ENCODE measurements at places on chromosomes 3 and 15.

DNA sequence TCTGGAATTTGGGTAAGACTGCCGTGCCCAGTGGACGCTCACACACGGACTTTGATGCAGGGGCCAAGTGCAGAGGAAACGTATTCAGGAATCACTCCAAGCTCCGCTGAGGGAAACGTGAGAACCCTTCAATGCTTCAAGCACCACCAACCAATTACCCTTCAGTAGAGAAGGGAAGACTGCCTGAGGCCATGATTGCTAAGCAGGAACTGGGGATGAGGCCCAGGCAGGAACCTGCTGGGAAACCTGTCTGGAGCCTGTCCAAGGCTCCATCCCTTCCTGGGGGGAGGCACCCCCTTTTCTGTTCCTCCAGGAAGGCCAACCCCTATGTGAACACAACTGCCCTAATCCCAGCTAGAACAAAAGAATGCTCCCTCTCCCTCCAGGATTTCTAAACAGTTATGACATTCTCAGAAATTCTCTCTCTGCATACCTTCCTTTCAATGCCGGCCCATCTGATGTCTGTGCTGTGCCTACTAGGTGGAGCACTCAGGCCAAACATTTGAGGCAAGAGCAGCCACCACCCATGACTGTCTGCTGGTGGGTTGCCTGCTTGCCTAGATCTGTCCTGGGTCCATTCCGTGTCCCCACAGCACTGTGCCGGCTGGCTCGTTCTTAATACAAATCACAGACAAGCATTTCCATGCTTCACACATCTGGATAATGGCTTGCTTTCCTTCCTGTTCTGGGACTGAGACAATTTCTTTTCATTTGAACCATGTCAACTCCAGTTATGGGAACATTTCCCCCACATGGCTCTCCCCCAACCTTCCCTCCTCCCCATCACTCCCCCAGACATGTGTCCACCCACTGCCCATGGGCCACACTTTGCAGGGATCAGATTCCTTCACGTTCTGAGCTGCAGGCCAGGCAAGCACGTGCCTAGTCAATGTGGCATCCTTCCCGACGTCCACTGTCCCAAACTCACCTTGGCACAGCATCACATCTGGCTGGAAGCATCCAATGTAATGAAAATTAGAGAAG lies 149.4 kb downstream of the ADAMTS17 start:
- DNase-seq: no peak

DNA sequence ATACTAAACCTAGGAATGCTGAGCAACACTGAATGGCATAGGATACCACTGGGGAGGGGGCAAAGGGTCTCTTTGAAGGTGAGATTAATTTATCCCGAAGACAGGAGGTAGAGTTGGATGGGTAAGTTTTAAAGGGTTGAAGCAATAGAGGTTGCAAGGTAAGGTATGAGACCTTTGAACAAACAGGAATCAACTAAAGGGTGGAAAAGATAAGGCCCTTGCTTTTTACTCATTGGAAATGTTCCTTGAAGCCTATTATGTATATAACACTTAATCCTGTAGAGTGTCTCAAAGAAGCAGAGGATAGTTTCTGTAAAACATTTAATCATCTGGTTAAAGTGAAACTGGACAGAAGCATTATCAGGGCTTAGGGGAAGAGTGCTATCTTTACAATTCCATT lies 5.7 kb downstream of the ABHD5 start:
- no peak for DNase-seq

DNA sequence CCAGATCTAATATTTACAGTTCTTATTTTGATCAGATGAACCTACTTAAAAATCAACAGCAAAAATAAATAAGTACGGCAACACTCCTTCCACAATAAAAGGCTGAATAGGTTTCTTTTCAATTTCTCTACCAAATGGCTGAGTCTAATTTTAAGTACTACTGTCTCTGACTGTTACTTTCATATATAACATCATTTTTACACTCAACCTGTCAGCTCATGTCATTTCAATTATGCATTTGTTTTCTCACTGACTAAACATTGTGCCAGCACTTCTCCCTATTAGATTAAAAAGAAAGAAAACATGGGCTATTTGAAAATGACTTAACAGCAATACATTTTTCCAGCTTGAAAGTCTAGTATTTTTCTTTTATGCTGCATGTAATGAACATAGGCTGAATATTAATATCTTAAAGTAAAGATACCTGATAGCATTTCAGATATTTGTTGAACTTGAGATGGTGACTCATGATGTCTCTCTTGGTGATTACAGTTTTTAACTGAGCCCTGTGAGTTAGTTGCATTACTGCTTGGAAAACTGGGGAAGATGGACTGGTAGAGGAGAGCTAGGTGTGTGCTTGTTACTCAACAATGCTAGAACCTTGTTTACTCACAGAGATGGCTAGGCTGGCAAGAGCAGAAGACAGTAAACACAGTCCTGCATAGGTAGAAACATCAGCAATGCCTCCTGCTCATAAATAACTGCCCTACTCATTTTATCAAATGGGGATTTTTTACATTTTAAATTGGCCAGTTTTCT lies 73.9 kb downstream of the PEX5L start:
- DNase-seq: no peak

DNA sequence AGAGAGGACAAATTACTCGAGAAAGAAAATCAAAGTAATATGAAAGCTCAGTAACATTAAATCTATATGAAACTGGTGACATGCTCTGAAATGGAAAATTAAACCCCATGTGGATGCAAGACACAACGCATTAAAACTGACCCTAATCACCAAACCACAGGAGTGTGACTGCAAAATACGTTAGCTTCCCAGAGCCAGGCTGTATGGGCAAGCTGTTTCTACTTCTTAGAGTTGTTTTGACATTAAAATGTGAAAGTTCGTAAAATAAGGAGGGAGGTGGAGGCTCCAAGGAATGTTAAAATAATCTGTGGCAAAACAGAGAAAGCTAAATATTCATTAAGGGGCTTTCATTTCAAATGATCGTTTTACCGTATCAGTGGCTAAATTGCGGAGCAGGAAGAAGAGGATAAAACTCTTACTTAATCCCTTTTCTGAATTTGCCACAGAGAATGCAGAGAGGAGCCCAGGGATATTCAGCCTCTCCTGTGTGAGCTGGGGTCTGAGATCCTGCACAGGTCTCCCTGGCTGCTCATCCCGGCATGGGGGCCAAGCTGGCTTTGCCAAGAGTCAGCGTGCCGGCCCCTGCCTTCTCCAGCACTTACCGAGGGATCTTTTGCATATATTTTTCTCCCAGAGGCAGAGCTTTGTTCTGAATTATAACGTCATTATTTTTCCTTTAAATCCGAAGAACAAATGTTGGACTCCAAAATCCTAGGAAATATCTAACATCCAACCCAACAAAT lies 239.8 kb upstream of the THBS1 start:
- DNase-seq: no peak

- peak; percentile 52 for DNase-seq
Observed at GRCh38 chr15:31338879-31339557, 12.4 kb downstream of the KLF13 start.

DNA sequence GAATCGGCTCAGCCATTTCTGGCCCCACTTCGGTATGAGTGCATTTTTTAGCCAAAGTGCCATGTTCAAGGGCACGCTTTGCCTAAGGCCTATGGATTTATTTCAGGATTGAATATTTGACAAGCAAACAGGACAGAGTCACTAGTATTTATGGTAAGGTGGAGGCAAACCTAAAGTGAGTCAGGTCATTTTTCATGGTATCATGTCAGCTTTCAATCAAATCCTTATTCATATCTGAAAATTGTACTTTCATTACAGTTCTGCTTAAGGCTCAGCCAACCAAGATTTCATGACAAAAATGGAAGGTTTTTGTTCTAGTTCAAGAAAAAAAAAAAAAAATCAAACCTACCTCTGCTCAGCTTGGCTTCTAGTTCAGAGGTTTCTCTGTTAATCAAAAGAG lies 30.5 kb upstream of the ICE2 start:
- no peak for DNase-seq

GRCh38 chr3:153330901-153331300 lies 168.9 kb downstream of the RAP2B start:
- no peak for DNase-seq

DNA sequence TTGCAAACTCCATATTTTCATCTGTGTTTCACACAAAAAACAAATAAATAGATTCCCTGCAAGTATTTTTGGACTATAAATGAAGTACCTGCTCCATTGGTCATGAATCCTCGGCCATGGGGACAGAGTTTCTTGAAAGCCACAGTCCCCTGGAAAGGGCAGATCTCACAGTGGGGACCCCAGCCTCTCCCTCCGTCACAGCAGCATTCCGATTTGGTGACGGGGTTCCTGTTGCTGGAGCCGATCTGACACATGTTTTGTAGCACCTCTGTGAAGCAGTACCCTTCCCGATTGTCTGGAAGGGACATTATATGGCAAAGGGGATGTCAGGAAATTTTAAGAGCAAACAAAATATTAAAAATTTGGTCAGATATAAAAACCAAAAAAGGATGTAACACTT lies 96.2 kb downstream of the DUT start:
- DNase-seq: no peak

DNA sequence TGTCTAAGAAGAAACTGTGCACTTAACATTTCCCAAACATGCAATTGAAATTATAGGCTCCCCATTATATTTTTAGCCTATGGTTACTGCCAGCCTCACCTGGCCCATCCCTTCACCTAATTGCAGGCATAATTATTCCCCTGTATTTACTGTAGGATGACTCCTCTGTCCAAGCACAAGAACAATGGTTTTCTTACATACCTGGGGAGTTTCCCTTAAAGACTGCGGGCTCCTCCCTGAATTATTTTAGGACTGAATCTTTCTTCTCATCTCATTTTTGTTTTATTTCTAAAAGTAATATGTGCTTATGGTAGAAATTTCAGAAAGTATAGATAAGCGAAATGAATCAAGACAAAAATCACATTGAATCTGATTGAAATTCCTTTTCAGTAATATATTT lies 11.4 kb downstream of the TM4SF1 start:
- DNase-seq: no peak

DNA sequence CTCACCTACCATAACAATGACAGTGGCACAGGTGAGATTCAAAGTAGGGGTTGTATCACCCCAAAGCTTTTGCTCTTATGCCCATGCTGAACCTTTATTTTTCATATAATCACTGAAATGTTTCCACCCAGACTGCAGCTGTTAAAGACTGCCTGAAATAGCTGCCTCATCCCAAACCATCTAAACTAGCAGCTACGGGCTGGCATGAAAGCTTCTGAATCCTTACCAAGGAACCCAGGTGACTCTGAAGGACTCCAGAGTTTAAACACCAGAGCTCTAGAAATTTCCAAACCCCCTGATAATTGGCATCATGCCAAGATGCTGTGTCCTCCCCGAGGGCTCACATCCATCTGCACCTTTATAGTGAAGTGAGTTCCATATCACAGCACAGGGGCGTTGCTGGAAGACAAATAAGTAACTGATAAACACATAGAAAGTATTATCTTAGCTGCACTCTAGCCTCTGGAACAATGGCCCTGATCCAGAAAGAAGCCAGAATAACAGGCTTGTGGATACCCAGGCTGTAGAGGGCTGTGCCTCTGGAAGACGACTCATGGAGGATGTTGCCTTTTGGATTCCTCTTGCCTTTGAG lies 238.9 kb downstream of the CADPS start:
- no peak for DNase-seq

GRCh38 chr15:43314171-43314570 lies 16.2 kb downstream of the LCMT2 start:
- no peak for DNase-seq

DNA sequence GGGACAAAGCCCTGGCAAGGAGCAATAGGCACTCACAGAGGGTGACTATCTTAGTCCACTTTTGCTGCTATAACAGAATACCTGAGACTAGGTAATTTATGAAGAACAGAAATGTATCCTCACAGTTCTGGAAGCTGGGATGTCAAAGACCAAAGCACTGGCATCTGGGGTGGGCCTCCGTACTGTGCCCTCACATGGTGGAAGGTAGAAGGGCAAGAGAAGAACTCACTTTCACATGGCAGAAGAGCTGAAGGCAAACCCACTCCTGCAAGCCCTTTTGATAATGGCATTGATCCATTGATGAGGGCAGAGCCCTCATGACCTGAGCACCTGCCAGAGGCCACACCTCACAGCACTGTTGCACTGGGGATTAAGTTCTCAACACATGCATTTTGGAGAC lies 173.4 kb upstream of the C2CD4B start:
- DNase-seq: no peak

- no peak for DNase-seq
Observed at GRCh38 chr3:169203631-169204550, 459.6 kb downstream of the MECOM start.

All from iPS-NIHi11 (cell line).